T-helper 17 cell (primary cell): ENCODE measurements at places on chromosomes 13 and 19.

GRCh38 chr19:4399812-4400134 is 574 bp downstream of the SH3GL1 start:
- H3K36me3 ChIP-seq: no peaks in the 10 kb centered on the region
- H3K27me3 ChIP-seq: no peaks in the 10 kb centered on the region
- no peak for DNase-seq
- H3K4me3 ChIP-seq: peak overlapping the region; percentile 95

- no peak overlapping the region for H3K4me3 ChIP-seq
- peaks cover 3% of the 10 kb centered on the region for H3K36me3 ChIP-seq
- DNase-seq: no peak
- H3K4me1 ChIP-seq: no peaks in the 10 kb centered on the region
- peaks cover 5% of the 10 kb centered on the region for H3K27me3 ChIP-seq
- H3K27ac ChIP-seq: no peak overlapping the region
Observed at GRCh38 chr19:6979399-6979798, 41.8 kb downstream of the MBD3L2B start.

- peaks cover 57% of the 10 kb centered on the region for H3K4me1 ChIP-seq
- H3K27ac ChIP-seq: peak overlapping the region; percentile 97
- H3K4me3 ChIP-seq: peak overlapping the region; percentile 19
- H3K27me3 ChIP-seq: no peaks in the 10 kb centered on the region
- DNase-seq: no peak
- H3K36me3 ChIP-seq: peaks cover 4% of the 10 kb centered on the region
Observed at GRCh38 chr13:74248477-74248876, 114.3 kb upstream of the KLF12 start.

DNA sequence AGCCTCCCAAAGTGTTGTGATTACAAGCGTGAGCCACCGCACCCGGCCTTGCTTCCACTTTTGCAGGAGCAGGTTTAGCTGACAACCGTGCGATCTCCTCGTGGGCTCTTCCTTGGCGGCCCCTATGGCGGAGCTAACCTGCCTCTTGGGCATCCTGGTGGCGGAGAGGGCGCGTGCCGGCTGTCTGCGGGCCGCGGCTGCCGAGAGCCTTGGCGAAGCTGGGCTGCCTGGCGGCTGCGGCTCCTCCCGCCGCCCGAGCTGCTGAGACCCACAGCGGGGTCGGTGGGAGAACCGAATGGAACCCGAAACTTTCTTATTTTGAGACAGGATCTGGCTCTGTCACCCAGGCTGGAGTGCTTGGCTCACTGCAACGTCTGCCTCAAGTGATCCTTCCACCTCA is 55.7 kb downstream of the NLRP12 start:
- no peak overlapping the region for H3K27ac ChIP-seq
- peaks cover 9% of the 10 kb centered on the region for H3K27me3 ChIP-seq
- peaks cover 6% of the 10 kb centered on the region for H3K4me1 ChIP-seq
- no peaks in the 10 kb centered on the region for H3K36me3 ChIP-seq

DNA sequence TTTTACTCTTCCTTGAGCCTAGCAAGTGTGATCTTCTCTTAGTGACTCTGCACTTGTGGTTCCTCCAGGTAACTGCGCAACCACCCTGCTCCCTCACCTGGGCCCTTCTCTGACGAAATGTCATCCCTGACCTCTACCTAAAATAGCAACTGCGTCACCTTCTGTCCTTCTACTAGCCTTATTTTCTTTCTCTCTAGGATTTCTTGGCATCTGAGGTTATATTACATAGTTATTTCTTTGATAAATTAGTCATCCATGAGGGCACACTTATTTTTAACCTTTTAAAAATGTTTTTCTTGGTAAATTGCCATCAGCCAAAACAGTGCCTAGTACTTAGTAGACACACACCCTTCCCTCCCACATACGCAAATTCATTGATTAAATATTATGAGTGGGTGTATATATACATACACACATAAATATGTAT is 355.5 kb downstream of the ENOX1 start:
- peaks cover 25% of the 10 kb centered on the region for H3K27me3 ChIP-seq
- H3K4me3 ChIP-seq: no peak overlapping the region
- H3K27ac ChIP-seq: no peak overlapping the region
- no peaks in the 10 kb centered on the region for H3K36me3 ChIP-seq
- DNase-seq: no peak

DNA sequence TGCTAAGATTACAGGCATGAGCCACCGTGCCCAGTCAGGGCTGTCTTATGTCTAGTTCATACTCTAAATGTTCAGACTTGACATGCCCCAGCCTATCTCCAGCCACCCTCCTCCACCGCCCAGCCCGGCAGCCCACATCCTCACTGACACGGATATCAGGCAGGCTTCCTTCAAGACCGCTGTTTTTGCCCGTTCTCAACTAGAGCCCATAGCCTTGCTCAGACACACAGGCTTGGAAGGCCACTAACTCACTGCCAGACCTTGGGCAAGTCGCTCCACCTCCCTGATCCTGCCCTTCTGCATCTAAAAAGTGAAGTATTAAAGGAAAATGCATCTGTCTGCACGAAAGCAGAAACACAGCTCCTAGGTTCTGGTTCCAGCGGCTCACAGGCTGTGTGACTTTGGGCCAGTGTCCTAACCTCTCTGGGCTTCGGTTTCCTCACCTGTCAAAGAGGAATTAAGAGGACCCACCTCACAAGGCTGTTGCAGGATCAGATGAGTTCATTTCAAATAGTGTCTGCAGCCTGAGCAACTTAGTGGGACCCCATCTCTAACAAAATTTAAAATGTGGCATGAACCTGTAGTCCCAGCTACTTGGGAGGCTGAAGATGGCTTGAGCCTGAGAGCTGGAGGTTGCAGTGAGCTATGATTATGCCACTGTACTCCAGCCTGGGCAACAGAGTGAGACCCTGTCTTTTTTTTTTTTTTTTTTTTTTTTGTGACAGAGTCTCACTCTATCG is 14.5 kb upstream of the CERS4 start:
- H3K4me3 ChIP-seq: peak overlapping the region; percentile 87
- H3K4me1 ChIP-seq: peaks cover 40% of the 10 kb centered on the region
- H3K36me3 ChIP-seq: no peaks in the 10 kb centered on the region
- no peaks in the 10 kb centered on the region for H3K27me3 ChIP-seq

DNA sequence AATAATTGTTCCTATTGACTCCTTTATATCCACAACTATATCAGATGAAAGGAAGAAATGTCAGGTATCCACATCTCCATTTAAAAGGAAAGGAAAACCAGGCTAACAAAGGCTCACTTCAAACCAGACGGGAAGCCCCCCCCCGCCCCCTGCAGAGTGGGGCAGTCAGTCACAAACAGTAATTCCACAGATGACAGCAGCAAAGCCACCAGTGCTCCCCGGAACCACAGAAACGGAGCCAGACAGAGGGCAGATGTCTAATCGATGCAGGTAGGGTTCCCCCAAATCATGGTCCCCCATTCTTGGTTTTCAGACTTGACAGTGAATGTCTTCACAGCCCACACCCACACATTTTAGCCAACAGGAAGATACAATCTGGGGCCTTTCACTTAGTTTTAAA is 100.8 kb downstream of the STK24 start:
- H3K4me3 ChIP-seq: peak overlapping the region; percentile 72
- DNase-seq: peak; percentile 74
- peaks cover 2% of the 10 kb centered on the region for H3K36me3 ChIP-seq
- H3K27me3 ChIP-seq: no peaks in the 10 kb centered on the region
- peak overlapping the region; percentile 95 for H3K27ac ChIP-seq

DNA sequence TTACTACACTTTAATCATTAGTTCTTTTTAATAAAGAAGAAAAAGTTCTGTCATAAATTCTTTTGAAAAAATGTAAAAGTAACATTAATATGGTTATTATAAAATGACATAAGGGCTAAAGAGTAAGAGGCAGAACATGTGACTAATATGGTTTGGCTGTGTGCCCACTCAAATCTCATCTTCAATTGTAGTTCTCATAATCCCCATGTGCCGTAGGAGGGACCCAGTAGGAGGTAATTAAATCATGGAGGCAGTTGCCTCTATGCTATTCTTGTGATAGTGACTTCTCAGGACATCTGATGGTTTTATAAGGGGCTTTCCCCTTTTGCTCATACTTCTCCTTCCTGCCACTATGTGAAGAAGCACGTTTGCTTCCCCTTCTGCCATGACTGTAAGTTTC is 104.5 kb downstream of the UGGT2 start:
- H3K27me3 ChIP-seq: no peaks in the 10 kb centered on the region
- H3K36me3 ChIP-seq: no peaks in the 10 kb centered on the region
- H3K27ac ChIP-seq: no peak overlapping the region
- no peak overlapping the region for H3K4me3 ChIP-seq

DNA sequence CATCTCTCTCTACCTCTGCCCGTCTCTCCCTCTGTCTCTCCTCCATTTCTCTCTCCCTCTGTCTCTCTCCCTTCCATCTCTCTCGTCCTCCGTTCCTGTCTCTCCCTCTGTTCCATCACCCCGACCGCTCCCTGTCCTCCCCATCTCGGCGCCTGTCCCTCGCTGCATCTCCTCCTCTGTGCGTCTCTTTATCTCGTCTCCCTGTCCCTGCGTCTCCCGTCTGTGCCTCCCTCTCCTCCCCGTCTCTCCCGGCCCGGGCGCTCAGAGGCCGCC is 4.6 kb downstream of the GRIN2D start:
- DNase-seq: no peak
- peak overlapping the region; percentile 95 for H3K4me3 ChIP-seq
- peak overlapping the region; percentile 93 for H3K27ac ChIP-seq
- H3K27me3 ChIP-seq: peaks cover 22% of the 10 kb centered on the region

DNA sequence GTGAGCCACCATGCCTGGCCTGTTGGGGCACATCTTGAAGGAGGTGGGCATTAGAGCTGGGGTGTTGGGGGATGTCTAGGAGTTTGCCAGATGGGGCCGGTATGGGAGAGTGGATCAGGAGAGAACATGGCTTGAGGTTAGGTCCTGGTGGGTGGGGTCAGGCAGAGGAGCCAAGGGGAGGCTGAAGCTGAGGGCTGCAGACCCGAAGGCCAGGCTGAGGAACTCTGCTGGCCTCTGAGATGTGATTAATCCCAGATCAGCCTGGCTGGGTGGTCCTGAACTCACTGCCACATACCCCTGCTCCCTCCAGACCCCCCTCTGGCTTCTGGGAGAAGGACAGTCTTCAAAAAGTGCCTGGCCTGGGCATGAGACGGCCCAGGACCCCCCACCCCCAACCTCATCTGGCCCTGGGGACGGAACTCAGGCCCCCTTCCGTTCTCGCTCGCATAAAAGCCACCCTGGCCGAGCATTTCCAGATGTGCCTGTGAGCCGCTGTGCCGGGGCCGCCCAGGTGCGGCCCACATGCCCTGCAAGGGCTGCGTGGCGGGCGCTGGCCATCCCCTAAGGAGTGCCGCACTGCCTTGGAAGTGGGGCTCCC is 2.7 kb downstream of the FSTL3 start:
- DNase-seq: no peak
- peak overlapping the region; percentile 75 for H3K4me3 ChIP-seq
- no peak overlapping the region for H3K27ac ChIP-seq
- peaks cover 9% of the 10 kb centered on the region for H3K27me3 ChIP-seq
- H3K4me1 ChIP-seq: peaks cover 9% of the 10 kb centered on the region

DNA sequence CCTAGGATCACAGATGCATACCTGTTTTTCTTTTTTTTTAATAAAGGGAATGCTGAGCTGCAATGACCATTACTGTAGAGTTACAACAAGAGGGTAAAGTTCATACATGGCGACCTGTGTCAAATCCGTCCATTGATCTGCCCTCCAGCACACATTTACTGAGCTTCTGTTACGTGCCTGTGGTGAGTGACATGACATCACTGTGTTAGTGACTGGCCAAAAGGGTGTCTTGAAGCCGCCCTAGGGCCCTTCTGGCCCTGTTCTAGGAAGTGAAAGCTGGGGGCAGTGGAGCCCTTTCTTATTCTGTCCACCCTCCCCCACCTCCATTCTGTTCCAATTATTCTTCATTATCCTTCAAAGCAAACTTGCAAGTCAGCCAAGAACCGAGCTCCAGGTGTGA is 66.3 kb downstream of the ZIC5 start:
- peaks cover 12% of the 10 kb centered on the region for H3K4me1 ChIP-seq
- H3K36me3 ChIP-seq: no peaks in the 10 kb centered on the region
- no peak for DNase-seq
- no peak overlapping the region for H3K27ac ChIP-seq
- no peak overlapping the region for H3K4me3 ChIP-seq

- peak within 1 kb of the TSS; percentile 59 for H3K4me3 ChIP-seq
- no peaks in the 10 kb centered on the region for H3K36me3 ChIP-seq
- H3K27ac ChIP-seq: peak within 1 kb of the TSS; percentile 78
- no peaks in the 10 kb centered on the region for H3K27me3 ChIP-seq
- H3K4me1 ChIP-seq: peaks cover 33% of the 10 kb centered on the region
Observed at GRCh38 chr19:39934584-39935363, at the start of gene FCGBP. Gene FCGBP (minus strand): TSS chr19:39934634.

- DNase-seq: no peak
- peaks cover 4% of the 10 kb centered on the region for H3K4me1 ChIP-seq
- no peak overlapping the region for H3K4me3 ChIP-seq
- H3K27me3 ChIP-seq: no peaks in the 10 kb centered on the region
- H3K36me3 ChIP-seq: no peaks in the 10 kb centered on the region
Observed at GRCh38 chr19:5193192-5193591, 147.4 kb downstream of the PTPRS start.

GRCh38 chr19:18279516-18280246 is 1.7 kb downstream of the JUND start:
- H3K27ac ChIP-seq: peak overlapping the region; percentile 99
- peaks cover 6% of the 10 kb centered on the region for H3K36me3 ChIP-seq
- peak overlapping the region; percentile 94 for H3K4me3 ChIP-seq
- peak; percentile 84 for DNase-seq
- peaks cover 34% of the 10 kb centered on the region for H3K4me1 ChIP-seq

GRCh38 chr19:18778076-18778389 is 13.1 kb downstream of the COMP start:
- peaks cover 2% of the 10 kb centered on the region for H3K4me1 ChIP-seq
- H3K4me3 ChIP-seq: no peak overlapping the region
- DNase-seq: no peak
- no peaks in the 10 kb centered on the region for H3K27me3 ChIP-seq
- H3K27ac ChIP-seq: no peak overlapping the region

- peaks cover 36% of the 10 kb centered on the region for H3K27me3 ChIP-seq
- no peaks in the 10 kb centered on the region for H3K36me3 ChIP-seq
- H3K4me1 ChIP-seq: peaks cover 5% of the 10 kb centered on the region
- no peak for DNase-seq
- peak overlapping the region; percentile 89 for H3K4me3 ChIP-seq
- H3K27ac ChIP-seq: peak overlapping the region; percentile 60
Observed at GRCh38 chr13:94860981-94861407, 148.6 kb upstream of the SOX21 start.

GRCh38 chr19:41531438-41532311 is 44.3 kb upstream of the CEACAM21 start:
- peak overlapping the region; percentile 80 for H3K4me3 ChIP-seq
- peak; percentile 72 for DNase-seq
- H3K4me1 ChIP-seq: peaks cover 38% of the 10 kb centered on the region
- peak overlapping the region; percentile 93 for H3K27ac ChIP-seq

- peak overlapping the region; percentile 83 for H3K4me3 ChIP-seq
- peak; percentile 32 for DNase-seq
- no peaks in the 10 kb centered on the region for H3K27me3 ChIP-seq
- no peak overlapping the region for H3K27ac ChIP-seq
- H3K4me1 ChIP-seq: peaks cover 21% of the 10 kb centered on the region
Observed at GRCh38 chr19:49546825-49547565, 19.2 kb downstream of the RCN3 start.
